ENCODE measurements at places on chromosomes 13 and 19.

GRCh38 chr13:83168590-83168989 lies 713.7 kb downstream of the SLITRK1 start:
- DNase-seq, result no peak

DNA sequence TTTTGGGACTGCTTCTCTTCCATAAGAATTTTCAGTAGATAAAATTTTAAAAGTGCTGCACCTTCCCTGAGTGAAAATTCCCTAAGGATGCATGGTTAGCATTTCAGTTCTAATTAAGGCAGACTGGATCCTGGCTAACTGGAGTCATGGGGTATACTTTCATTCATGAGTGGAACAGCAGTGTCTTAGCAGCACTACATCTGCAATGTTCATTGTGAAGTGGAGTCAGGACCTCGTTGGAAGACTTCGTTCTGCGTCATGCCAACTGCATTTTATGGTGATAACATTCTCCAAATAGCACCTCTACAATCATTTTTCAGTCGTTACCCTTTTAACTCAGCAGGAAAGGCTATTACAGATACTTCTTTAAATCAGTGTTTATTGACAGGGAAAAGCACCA lies 25.5 kb downstream of the PHF11 start:
- DNase-seq, result no peak

DNA sequence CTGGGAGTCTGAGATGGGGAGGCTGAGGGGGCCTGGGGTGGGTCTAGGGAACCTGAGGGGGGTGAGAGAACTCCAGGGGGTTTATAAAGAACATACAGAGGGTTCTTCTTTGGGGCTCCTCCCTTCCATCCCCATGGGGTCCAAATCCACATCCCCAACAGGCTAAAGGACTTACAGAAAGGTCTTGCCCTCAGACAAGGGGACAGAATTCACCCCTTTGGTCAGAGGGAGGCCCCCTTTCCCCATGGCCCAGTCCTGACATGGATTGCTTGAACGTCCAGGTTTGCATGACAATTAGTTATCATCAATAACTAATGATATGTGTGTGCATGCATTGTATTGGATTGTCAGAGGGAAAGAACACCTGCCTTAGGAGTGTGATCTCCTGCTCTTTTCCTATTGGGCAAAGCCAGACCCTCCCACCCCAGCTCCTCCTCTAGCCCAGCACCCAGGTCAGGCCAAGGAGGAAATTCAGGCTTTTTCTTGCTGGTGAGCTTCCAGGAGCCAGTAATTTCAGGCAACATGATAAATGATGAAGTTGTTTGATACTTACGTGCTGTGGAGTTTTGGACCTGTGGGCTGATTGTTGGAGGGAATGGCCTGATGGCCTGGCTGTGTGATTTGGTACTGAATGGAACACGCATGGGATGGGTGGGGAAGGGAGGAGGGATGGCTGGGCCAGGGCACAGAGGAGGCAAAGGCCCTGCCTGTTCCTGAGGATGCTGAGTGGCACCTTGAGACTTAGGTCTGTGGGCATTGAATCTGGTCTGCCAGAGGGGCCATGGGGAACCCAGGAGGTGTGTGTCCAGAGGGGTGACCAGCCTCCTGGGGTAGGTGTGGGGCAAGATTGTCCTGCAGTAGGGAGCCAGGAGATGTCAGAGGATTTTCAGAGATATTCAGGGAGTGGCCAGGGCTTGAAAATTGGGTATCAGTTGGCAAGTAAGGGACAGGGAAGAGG lies 1.1 kb downstream of the KLHL26 start:
- DNase-seq, result no peak

- DNase-seq, result no peak
These were observed 39.1 kb upstream of the RNF113B start for GRCh38 chr13:98216135-98216565.

- DNase-seq, result no peak
These were observed 3.0 kb upstream of the APC2 start for GRCh38 chr19:1446713-1447481.

DNA sequence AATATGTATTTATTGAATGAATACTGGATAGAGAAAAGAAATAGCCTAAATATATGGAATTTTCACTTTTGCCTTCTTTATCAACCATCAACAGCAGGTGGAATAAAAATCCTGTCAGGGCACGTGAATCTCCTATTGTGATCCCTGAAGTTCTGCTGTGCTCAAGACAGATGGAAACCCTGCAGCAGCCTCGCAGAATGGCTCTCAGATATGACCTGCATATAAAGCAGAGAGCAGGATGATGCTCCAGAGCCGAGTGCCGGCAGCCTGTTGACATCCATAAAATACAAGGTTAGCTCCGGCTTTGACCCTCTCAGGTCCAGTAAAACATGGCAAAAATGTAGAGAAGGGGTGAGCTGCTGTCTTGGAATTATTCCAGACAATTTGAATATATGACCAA lies 659.3 kb downstream of the DIAPH3 start:
- DNase-seq, result no peak

- no peak for DNase-seq
These were observed 294.7 kb downstream of the NALCN start for GRCh38 chr13:101121608-101122007.

DNA sequence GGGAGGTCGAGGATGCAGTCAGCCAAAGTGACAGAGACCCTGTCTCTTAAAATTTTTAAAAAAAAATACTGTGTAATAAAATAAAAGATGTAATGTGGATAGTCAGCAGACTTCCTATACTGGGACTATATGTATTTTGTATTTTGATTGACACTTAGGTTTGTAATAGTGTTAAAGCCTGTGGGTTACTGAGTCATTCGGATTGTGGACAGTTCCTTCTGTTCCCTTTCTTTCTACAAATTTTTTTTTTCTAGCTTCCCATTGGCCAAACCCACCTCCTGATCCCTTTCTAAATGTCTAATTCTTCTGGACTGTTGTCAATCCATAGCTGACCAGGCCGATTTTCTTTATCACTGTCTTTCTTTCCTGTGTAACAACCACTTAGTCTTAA lies 108.0 kb downstream of the DNAJC3 start:
- no peak for DNase-seq

- no peak for DNase-seq
These were observed 8.1 kb upstream of the PTBP1 start for GRCh38 chr19:788983-789700.

DNA sequence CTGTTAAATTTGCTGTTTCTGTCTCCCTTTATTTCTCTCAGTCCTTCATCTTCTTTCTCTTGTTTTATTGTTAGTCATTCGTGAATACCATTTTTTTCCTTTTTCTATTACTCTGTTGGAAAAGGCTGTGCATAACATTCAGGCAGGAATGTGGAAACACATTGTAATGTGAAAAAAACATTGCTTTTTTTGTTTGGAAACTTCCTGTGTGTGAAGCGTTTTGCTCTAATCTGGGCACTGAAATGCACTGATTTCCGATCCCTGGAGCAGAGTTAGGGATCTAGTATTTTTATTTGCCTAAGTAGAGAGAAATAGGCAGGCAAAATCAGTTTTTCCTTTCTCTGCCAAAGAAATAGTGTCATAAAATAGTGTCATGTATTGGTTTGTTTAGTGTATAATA lies 155.5 kb downstream of the PCCA start:
- no peak for DNase-seq

DNA sequence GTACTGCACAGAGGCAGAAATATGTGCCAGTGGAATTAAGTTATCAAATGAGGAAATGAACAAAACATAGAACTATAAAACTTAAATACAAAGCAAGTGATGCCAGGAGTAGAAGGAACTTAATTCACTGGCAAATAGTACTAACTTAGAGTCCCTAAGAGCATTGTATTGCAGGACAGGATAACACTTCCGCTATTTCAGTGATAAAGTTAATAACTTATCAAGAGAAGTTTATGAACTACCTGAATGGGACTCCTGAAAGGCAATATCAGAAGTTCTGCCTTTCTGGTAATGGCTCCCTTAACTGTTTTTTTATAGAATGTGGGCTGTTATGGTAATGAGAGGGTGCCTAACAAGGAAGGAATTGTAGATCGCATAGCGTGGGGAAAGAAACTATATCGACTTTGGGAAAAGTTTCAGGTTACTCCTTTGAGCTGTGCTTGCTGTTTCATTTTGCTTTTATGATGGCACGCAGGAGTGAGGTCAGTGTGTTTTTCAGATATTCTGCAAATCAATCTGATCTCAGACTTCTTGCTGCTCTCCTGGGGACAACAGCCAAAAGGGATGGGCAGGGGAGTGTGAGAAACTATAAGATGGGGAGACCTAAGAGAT lies 95.3 kb upstream of the MLNR start:
- no peak for DNase-seq

DNA sequence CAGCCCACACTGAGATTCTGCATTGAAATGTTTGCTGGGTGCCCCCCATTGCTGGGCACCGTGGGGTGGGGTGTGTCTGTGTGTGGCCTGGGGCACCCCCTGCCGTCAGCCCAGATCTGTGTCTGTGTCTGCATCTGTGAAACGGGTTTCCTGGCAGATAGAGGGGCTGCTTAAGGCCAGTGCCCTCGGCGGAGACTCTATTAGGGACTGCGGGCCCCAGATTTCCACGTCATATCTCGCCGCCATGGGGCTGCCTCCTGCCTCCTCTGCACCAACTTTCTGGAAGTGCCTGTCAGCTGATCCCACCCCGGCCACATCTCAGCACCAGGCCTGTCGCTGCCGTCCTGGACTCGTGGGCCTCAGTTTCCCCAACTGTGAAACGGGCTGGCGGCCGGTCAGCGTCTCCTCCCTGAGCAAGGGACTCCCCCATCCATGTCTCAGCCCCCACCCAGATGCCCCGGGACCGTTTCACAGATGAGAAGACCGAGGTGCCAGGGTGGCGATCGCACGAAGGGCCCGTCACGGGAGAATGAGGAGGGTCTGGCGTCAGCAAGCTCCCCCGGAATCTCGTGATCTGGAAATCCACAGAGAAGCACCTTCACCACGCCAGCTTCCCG lies 21.4 kb downstream of the ARID3A start:
- peak; percentile 57 for DNase-seq

DNA sequence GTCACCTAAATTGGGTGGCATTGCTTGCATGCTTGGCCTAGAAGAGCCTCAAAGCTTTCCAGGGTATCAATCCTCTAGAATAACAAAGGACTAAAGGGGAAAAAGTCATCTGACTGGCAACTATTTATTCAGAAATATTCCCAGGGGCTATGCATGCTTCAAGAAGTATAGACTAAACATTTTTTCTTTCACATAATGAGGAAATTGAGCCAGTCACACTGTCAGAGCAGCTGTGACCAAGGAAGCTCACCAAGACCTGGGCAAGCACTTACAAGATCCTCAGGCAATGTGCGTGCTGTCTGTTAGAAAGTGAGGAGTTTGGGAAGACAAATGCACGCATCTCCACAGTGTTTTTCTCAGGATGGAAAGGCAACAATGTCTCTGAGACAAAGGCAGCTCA lies 747.2 kb downstream of the DIAPH3 start:
- DNase-seq, result no peak

- DNase-seq, result no peak
These were observed 6.9 kb downstream of the SERPINE3 start for GRCh38 chr13:51346397-51346796.
